ENCODE measurements at places on chromosomes 2 and 18.

- H3K27ac ChIP-seq, result no peak overlapping the region
- DNase-seq, result no peak
- H3K4me1 ChIP-seq, result no peaks in the 10 kb centered on the region
- no peak overlapping the region for H3K4me3 ChIP-seq
- H3K36me3 ChIP-seq, result no peaks in the 10 kb centered on the region
Measured at GRCh38 chr2:56741601-56742102, 557.9 kb downstream of the CCDC85A start.

DNA sequence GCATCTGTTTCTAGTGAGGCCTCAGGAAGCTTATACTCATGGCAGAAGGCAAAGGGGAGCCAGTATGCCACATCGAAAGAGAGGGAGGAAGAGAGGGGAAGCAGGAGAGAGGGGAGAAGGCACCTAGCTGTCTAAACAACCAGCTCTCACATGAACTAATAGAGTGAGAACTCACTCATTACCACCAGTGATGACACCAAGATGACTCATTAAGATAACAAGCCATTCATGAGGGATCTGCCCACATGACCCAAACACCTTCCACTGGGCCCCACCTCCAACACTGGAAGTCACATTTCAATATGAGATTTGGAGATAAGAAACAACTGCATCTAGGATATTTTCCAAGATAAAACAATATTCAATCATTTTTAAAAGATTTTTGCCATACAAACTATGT lies 753.9 kb upstream of the ZEB2 start:
- no peaks in the 10 kb centered on the region for H3K36me3 ChIP-seq
- DNase-seq, result no peak
- H3K4me3 ChIP-seq, result no peak overlapping the region
- H3K27ac ChIP-seq, result no peak overlapping the region
- H3K27me3 ChIP-seq, result peaks cover 8% of the 10 kb centered on the region

- H3K27ac ChIP-seq, result no peak overlapping the region
- H3K27me3 ChIP-seq, result no peaks in the 10 kb centered on the region
- H3K36me3 ChIP-seq, result peaks cover 3% of the 10 kb centered on the region
- H3K4me1 ChIP-seq, result peaks cover 31% of the 10 kb centered on the region
- no peak for DNase-seq
Measured at GRCh38 chr2:64219149-64219548, 74.9 kb upstream of the PELI1 start.

GRCh38 chr2:12045864-12046291 lies 299.4 kb downstream of the LPIN1 start:
- peaks cover 5% of the 10 kb centered on the region for H3K4me1 ChIP-seq
- no peak overlapping the region for H3K4me3 ChIP-seq
- peaks cover 16% of the 10 kb centered on the region for H3K27me3 ChIP-seq
- DNase-seq, result no peak
- H3K27ac ChIP-seq, result no peak overlapping the region
- H3K36me3 ChIP-seq, result no peaks in the 10 kb centered on the region

DNA sequence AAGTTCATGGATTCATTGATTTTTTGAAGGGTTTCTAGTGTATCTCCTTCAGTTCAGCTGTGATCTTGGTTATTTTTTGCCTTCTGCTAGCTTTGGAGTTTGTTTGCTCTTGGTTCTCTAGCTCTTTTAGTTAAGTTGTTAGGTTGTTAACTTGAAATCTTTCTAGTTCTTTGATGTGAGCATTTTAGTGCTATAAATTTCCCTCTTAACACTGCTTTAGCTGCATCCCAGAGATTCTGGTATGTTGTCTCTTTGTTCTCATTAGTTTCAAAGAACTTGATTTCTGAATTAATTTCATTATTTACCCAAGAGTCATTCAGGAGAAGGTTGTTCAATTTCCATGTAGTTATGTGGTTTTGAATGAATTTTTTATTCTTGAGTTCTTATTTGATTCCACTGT lies 210.6 kb downstream of the IRS1 start:
- DNase-seq, result no peak
- H3K36me3 ChIP-seq, result no peaks in the 10 kb centered on the region
- H3K27me3 ChIP-seq, result no peaks in the 10 kb centered on the region
- no peak overlapping the region for H3K27ac ChIP-seq
- no peaks in the 10 kb centered on the region for H3K4me1 ChIP-seq
- no peak overlapping the region for H3K4me3 ChIP-seq

- H3K4me3 ChIP-seq, result no peak overlapping the region
- H3K27ac ChIP-seq, result no peak overlapping the region
- H3K4me1 ChIP-seq, result peaks cover 27% of the 10 kb centered on the region
- peaks cover 34% of the 10 kb centered on the region for H3K36me3 ChIP-seq
Measured at GRCh38 chr2:8242739-8243138, 439.1 kb upstream of the ID2 start.
